Stimulated activated CD8-positive, alpha-beta memory T cell treated with anti-CD3 and anti-CD28 coated beads, Interleukin-2, amount 100 ng/mL, for 1 hour (primary cell): ENCODE measurements at places on chromosomes 16 and 17.

- DNase-seq = no peak
These were observed 36.1 kb downstream of the ARL4D start for GRCh38 chr17:43434902-43435319.

GRCh38 chr17:67532326-67532871 lies 155.3 kb downstream of the PITPNC1 start:
- no peak for DNase-seq

- DNase-seq = peak; percentile 47
These were observed at the start of gene COPZ2 for GRCh38 chr17:48037036-48037837. COPZ2 (minus strand) TSS chr17:48037797; CDS start chr17:48037777, 20 bp downstream.

DNA sequence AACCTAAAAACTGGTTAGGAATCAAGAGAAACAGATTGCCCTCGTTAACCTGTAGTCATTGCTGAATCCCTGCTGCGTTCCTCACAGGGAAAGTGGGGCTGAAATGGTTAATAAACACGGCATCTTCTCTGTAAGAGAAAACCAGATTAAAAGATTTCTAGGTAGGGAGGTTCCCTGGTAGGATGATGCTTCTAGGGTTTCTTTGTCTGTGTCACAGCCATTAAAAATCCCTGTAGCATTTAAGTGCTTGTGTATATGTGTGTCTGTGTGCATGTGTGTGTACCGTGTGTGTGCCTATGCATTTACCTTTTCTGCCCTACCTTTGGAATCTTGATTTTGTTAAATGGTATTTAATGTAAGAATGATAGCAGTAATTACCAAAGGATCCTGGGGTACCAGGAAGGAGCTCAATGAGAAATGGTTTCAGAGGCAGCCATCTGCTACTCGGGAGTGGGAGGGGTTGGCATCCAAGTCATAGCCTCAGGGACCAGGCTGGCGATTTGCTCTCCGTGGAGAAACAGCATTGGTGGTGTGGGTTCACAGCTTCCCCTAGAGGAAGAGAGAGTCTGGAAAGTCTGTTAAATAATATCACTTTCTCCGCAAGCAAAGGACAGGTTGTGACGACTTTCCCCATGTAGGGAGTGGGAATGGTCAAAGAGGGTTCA lies 177.1 kb downstream of the HS3ST4 start:
- DNase-seq = no peak

- peak; percentile 57 for DNase-seq
These were observed 379 bp upstream of the OTOP2 start for GRCh38 chr17:74923538-74924249.

GRCh38 chr17:76612977-76613851 lies 27.6 kb upstream of the ST6GALNAC2 start:
- no peak for DNase-seq

- DNase-seq = no peak
These were observed 264.0 kb downstream of the ENGASE start for GRCh38 chr17:79338604-79339003.

DNA sequence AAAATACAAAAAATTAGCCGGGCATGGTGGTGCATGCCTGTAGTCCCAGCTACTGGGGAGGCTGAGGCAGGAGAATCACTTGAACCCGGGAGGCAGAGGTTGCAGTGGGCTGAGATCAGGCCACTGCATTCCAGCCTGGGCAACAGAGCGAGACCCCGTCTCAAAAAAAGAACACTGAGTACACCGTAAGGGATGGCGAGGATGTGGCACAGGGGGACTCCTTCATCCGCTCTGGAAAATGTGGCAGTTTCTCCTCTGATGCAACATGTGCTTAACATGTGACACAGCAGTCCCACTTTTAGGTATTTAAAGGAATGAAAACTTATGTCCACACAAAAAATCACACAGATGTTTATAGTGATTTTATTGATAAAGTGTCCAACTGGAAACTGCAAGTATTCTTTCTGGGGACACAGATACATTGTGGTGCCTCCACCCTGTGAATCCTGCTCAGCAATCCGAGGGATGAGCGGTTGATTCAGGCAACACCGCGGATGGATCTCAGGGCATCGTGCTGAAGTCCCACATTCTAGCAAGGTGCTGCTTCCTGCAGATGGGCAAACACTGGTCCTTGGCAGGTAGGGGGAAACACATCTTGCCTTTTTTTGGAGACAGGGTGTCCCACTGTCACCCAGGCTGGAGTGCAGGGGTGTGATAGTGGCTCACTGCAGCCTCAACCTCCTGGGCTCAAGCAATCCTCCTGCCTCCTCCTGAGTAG lies 3.5 kb upstream of the C16orf95 start:
- no peak for DNase-seq

- DNase-seq = no peak
These were observed 380.9 kb downstream of the SOX9 start for GRCh38 chr17:72501404-72502370.
